ENCODE measurements at places on chromosomes 6 and 20. TPM values are rescaled to one million over a fixed set of nuclear protein-coding genes. Genes with fewer than 3 reads are reported as not detected.

- H3K4me3 ChIP-seq = no peak overlapping the region
- no peaks in the 10 kb centered on the region for H3K27me3 ChIP-seq
- no peaks in the 10 kb centered on the region for H3K4me1 ChIP-seq
- no peaks in the 10 kb centered on the region for H3K36me3 ChIP-seq
- no peak for DNase-seq
- no peak overlapping the region for H3K27ac ChIP-seq
Measured at GRCh38 chr6:135062735-135063134, 8.1 kb upstream of the HBS1L start.

DNA sequence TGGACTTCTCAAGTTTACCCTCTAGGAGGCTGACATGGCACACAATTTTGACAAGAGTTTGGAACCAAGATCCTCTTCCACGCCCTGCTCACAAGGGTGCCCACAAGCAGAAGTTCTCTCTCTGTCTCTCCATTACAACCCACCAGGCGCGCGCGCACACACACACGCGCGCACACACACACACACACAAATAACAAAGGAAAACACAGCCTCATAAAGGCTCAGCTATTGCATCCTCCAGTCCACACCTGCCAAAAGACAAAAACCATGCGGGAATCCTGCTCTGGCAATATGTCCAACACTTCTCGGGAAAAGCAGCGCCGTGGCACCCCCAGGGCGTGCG lies 870 bp downstream of the PAK5 start:
- no peaks in the 10 kb centered on the region for H3K4me1 ChIP-seq
- no peak overlapping the region for H3K4me3 ChIP-seq
- no peaks in the 10 kb centered on the region for H3K36me3 ChIP-seq
- H3K27me3 ChIP-seq = peaks cover 2% of the 10 kb centered on the region
- H3K27ac ChIP-seq = no peak overlapping the region

DNA sequence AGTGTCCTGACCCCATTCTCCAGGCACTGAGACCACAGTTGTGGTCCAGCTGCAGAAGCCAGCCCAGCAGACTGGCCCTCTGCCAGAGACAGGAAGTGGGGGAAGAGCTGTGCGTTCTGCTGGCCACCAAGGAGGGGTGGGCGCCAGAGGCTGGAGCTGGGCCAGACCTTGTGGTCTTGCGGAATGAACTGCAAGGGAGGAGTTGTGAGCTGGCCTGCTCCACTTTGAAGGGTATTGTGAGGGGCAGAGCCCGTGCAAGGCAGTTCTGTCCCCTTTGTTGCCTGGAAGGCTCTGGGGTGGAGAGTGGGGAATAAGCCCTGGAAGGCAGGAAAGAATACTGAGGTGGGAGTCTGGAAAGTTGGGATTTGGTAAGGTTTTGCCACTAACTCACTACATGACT lies 3.6 kb upstream of the MDFI start:
- H3K36me3 ChIP-seq = no peaks in the 10 kb centered on the region
- H3K4me1 ChIP-seq = peaks cover 8% of the 10 kb centered on the region
- peaks cover 2% of the 10 kb centered on the region for H3K27me3 ChIP-seq
- DNase-seq = no peak

- H3K36me3 ChIP-seq = no peaks in the 10 kb centered on the region
- H3K4me3 ChIP-seq = no peak overlapping the region
- peak; percentile 30 for DNase-seq
Measured at GRCh38 chr6:13163161-13163944, 165.0 kb downstream of the TBC1D7 start.

DNA sequence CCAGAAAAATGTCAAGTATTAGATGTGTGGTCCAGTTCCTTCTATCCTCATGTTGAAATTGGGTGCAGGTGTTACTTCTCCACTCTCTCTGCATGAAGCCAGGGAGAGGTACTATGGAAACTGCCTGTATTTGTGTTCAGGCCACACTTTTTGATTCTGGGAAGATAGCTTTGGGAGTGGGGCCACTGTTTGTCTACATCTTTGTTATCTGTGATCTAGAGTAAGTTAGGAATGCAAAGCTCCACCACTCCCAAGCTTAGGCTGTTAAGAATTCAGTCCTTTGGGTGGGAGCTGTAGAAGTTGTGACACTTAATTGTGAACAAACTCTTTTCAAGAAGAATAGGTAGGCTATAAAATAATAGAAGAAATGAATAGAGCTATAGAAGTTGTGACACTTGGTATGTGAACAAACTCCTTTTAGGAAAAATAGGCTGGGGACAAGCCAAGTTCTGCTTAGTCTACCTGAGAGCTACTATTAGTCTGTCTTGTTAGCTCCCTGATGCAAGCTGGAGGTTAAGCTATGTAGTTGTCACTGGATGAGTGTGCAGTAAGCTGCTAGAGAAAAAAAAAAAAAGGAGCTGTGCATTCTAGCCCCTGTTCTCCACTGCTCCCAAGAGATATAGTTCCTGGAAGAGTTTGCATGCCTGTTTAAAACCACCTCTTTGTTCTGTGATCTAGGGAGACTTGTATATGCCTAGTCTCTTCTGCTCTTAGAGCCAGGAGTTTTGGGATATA lies 7.1 kb upstream of the GFRAL start:
- no peaks in the 10 kb centered on the region for H3K36me3 ChIP-seq
- DNase-seq = no peak
- H3K27ac ChIP-seq = no peak overlapping the region
- no peaks in the 10 kb centered on the region for H3K27me3 ChIP-seq
- H3K4me3 ChIP-seq = no peak overlapping the region

- no peaks in the 10 kb centered on the region for H3K27me3 ChIP-seq
Measured at GRCh38 chr6:41523915-41524633, 22.1 kb upstream of the FOXP4 start.

- H3K27ac ChIP-seq = peak overlapping the region; percentile 75
- peak overlapping the region; percentile 90 for H3K4me3 ChIP-seq
- H3K27me3 ChIP-seq = peaks cover 27% of the 10 kb centered on the region
Measured at GRCh38 chr6:90080876-90081481, 186.7 kb downstream of the GJA10 start.

GRCh38 chr6:42224222-42225028 lies 6.8 kb upstream of the MRPS10 start:
- no peaks in the 10 kb centered on the region for H3K27me3 ChIP-seq
- no peaks in the 10 kb centered on the region for H3K4me1 ChIP-seq
- peaks cover 28% of the 10 kb centered on the region for H3K36me3 ChIP-seq
- H3K27ac ChIP-seq = no peak overlapping the region

The VTA1 gene
- total RNA-seq = 20.1 TPM

The HNF4A gene
- total RNA-seq = not detected

The SLC2A10 gene
- total RNA-seq = not detected

The SAPCD1 gene
- total RNA-seq = 2.3 TPM

Data from CD4-positive, CD25-positive, alpha-beta regulatory T cell (primary cell).